ENCODE measurements at places on chromosomes 3 and 15. TPM values are rescaled to one million over a fixed set of nuclear protein-coding genes. Genes with fewer than 3 reads are reported as not detected.

CRYGS gene
- polyA plus RNA-seq: 11.0 TPM

GBE1 gene
- polyA plus RNA-seq: 7.7 TPM

FGF12 gene
- 3.6 TPM for polyA plus RNA-seq

DNA sequence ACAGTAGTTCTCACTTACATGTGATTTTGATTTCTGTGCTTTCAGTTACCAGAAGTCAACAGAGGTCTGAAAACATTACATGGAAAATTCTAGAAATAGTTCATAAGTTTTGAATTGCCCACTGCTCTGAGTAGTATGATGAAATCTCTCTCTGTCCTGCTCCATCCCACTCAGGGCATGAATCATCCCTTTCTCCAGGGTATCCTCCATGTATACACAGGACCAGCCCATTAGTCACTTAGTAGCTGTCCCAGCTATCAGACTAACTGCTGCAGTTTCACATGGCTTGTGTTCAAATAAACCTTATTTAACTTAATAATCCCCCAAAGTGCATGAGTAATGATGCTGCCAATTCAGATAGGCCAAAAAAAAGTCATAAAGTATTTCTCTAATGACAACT is 38.6 kb downstream of the EPHA3 start:
- no peaks in the 10 kb centered on the region for H3K36me3 ChIP-seq
- H3K4me3 ChIP-seq: no peak overlapping the region
- no peak for DNase-seq
- H3K27me3 ChIP-seq: no peaks in the 10 kb centered on the region
- H3K27ac ChIP-seq: no peak overlapping the region

- H3K4me1 ChIP-seq: no peaks in the 10 kb centered on the region
- DNase-seq: no peak
- H3K27me3 ChIP-seq: no peaks in the 10 kb centered on the region
These were observed 330.7 kb upstream of the TRIM42 start for GRCh38 chr3:140347151-140347550.
